Pancreas (tissue), 10 donors: ENCODE measurements at places on chromosomes 12 and 14. TPM values are rescaled to one million over a fixed set of nuclear protein-coding genes. Genes with fewer than 3 reads are reported as not detected.

DNA sequence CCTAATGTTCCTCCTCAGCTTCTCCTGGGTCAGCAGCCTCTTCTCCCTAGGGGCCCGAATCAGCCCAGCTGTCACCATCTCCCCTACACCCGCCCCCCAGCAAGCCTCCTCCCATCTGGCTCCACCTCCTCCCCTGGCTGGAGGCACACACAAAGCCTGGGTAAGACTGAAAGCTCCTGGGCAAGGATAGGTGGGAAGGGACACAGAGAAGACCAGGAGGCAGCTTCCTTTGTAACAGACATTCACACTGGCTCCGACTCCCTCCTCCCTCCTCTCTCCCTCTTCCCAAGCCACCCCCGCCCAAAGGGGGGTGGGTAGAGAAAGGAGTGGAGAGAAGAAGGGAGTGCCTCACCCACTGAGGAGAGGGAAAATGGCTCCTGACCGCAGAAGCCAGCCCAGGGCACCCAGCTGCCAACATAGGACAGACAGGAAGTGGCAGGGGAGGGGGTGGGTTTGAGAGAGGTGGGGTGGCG, 4.0 kb downstream of the CHD4 start:
- no peak for DNase-seq

GRCh38 chr12:26810330-26810729, 22.7 kb downstream of the ITPR2 start:
- no peak for DNase-seq

DNA sequence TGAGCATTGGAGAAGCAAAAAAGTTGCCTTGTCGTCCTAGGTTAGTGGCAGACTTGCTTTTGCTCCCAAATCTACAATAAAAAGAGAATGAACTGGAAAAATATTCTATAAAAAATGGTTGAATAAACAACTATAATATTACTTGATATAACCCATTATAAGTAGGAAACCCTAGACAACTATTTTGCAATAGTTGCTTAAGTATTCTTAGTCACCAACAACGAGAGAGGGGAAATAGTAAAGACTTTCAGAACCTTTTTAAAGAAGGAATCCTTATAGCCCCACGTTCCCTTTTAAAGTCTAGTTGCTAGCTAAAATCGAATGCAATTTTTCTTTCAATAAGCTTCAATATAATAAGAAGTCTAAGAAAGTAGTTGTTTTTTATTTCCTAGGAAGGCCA, 17.5 kb downstream of the AQP6 start:
- DNase-seq = no peak

- peak; percentile 53 for DNase-seq
Observed at GRCh38 chr12:122022393-122023338, 982 bp downstream of the BCL7A start.

GRCh38 chr14:58738876-58739275, 101.1 kb downstream of the DACT1 start:
- no peak for DNase-seq

- DNase-seq = no peak
Observed at GRCh38 chr14:99606359-99606758, 2.4 kb upstream of the CCDC85C start.

The ZDHHC22 gene
- not detected for total RNA-seq
